ENCODE measurements at places on chromosomes 12 and 14. TPM values are rescaled to one million over a fixed set of nuclear protein-coding genes. Genes with fewer than 3 reads are reported as not detected.

GRCh38 chr14:52413729-52414408 is 99.8 kb downstream of the PTGER2 start:
- no peak for DNase-seq

DNA sequence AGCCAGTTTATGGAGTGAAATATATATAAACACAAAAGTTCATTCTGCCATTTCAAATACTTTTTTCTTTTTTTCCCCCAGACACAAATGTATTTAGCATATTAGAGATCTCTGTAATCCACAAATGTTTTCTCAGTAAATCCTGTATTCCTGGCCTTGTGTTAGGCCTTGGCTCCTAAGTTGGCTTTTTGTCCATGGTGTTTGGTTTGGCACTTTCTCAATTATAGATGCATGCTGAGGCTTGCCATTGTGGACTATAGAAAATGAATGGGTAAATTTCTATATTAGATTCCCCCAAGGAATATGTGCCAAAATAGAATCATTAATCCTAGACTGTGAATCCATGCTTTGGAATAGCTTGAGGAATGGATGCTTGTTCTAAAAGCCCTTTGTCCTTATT is 17.0 kb downstream of the RIC8B start:
- no peak for DNase-seq

GRCh38 chr12:68904351-68904962 is 28.5 kb downstream of the CPM start:
- no peak for DNase-seq

DNA sequence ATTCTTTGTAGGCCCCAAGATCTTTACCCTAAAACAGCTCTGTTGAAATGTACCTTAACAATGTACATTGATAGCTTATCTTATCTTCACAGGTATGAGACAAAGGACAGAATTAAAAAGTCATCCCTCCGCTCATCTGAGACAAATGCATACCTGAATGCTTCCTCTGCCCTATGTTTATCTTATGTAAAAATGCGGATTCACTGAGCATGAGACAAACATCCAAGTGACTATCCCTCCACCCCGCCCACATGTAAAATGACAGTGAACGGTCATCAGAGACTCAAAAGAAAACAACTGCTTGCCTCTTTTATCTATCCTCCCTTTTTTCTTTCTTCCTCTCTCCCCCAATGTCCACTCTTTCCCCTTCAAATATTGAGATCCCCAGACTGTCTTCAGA is 37.2 kb upstream of the ZNF740 start:
- no peak for DNase-seq

- no peak for DNase-seq
Measured at GRCh38 chr14:99157246-99157645, 114.8 kb downstream of the BCL11B start.

DNA sequence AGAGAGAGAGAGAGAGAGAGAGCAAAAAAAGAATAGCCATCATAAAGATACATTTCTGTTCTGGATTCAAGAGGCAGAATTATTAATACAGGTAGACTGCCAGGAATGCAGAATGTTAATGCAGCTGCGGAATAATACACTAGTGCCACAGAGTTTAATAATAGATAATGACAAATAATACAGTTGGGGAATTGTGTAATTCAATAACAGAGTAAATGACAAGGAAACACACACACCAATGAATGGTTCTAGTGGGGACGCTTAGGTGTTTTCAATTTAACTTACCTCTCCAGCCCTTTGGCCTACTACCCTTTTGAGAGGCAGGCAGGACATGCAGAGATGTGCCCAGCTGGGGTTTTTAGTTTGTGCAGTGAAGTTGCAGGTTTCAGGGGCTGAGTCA is 313.9 kb downstream of the NRXN3 start:
- no peak for DNase-seq

DNA sequence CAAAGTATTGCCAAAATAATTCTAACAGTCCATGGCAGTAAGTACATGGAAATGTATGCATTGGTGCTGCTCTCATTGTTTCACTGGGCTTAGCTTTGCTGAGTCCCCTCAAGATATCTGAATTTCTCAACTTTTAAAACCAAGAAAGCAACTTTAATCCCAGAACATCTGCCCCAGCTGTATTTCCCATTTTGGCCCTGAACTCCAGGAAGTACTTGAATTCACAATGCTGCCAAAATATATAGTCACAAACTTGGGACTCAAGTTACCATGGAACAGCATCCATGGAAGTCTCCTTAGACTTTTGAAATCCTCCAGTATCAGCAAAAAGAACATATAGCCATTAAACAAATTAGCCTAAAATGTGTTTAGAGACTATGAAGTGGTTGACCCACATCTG is 78.5 kb upstream of the FLRT2 start:
- no peak for DNase-seq

DNA sequence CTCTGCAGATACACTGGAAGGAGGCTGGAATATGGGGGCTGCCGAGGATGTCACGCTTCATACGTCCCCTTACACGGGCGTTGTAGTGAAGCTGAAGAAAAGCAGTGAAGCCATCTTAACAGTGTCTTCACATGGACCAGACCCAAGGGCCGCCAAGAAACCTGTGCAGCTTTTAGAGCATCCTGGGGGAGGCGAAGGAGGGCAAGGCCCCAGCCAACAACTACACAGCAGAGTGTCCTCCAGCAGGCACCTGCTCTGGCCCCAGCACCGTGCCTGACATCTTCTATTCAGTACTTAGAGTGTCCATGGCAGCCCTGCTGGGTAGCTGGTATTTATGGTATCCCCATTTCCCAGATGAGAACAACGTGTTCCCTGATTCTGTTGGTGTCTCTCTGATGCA is 48.9 kb upstream of the RIN3 start:
- DNase-seq: no peak

GRCh38 chr12:128402486-128403243 is 135.7 kb downstream of the TMEM132C start:
- no peak for DNase-seq

- DNase-seq: peak; percentile 73
Measured at GRCh38 chr14:105151838-105152793, 16.5 kb downstream of the JAG2 start.

DNA sequence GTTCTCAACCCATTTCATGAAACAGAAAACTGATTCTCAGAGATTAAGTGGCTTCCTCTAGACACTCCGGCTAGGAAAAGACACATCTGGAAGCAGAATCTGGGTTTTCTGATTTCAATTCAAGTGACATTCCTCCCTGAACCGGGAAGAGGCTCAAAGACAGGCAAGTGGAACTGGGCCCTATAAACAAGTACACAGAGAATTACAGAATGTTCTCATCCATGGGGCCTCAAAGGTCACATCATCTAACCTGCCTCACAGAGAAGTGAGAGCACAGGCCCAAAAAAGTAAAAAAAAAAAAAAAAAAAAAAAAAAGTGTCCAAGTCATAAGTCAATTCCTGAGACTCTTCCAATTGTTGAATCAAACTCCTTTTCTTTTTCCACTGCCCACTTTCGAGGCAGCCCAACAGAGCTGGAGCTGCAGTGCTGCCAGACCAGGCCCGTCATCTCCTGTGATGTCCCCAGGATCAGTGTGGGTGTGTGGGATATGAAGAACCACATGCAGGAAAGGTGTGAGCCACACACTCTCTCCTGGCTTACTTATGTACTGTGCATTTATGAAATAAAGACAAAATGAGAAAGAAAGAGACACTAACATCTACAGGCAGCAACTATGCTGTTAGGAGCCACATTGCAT is 2.8 kb upstream of the KRT1 start:
- DNase-seq: no peak

- DNase-seq: no peak
Measured at GRCh38 chr12:454833-455232, 4.9 kb upstream of the B4GALNT3 start.

DNA sequence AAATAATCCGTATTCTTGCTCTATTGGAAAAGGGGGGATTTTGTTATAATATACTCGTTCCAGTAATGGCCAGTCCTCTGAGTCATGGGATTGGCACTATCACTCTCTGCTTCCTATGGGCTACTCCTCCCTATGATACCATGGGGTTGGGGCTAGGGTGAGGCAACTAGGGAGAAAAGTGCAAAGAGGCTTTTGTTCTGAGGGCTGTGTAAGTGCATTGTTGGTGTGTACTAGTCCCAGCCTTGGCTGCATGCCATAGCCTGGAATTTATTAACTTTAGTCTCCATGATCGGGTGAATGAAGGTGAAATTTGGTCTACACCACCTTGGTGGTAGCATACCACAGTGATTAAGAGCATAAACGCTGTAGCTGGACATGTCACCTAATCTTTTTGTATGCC is 247.6 kb downstream of the RPAP3 start:
- no peak for DNase-seq

DNA sequence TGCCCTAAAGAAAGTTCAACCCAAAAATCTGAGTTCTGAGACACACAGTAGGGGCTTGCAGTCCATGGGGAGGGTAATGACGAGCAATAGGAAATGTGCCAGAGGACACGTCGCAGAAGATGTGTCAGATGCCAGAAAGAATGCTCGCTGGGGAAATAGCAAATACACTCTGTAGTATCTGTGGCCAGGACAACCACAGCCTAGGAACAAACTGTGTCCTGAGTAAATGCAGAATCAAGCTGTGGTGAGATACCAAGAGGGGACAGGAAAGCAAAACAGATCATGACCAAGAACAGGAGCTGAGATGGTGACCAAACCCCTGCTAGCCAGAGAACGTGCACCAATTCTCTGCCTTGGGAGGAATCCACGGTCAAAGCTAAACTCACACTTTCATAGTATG is 9.1 kb downstream of the CRACR2A start:
- DNase-seq: no peak

- no peak for DNase-seq
Measured at GRCh38 chr14:99968941-99969340, 96.3 kb upstream of the EVL start.

GRCh38 chr12:88577537-88577936 is 2.7 kb downstream of the KITLG start:
- no peak for DNase-seq

GRCh38 chr14:50086321-50086711 is 30.1 kb downstream of the VCPKMT start:
- no peak for DNase-seq

DNA sequence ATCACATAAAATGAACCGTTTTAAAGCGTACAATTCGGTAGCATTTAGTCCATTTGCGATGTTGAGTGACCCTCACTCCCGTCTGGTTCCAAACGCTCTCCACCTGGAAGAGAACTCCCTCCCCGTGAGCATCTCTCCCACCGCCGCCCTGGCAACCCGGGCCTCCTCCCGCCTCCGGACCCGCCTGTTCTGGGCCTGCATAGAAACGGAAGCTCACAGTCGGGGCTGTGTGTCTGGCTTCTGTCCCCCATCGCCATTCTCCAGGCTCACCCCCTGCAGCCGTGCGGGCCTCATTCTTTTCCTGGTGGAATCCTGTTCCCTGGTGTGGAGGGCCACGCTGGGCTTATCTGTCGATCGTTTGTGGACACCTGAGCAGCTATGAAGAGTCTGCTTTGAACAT is 17.3 kb downstream of the LRCOL1 start:
- DNase-seq: peak; percentile 28

DNA sequence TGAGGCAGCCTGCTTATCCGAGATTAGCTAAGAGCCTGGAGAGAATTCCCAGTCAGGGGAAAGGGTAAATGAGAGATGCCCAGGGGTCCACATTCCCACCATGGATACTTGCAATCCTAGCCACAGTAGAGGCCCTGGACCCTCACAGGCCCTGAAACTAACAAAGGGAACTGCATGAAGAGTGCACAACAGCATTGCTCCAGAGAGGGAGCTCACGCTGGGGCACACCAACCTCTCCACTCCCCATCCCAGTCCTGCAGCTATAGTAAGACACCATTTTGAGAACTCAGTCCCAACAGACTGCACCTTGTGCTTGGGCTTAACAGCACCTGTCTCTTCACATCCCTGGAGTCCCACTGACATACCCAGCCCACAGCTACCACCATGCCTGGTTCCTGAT is 30.5 kb downstream of the CEP83 start:
- no peak for DNase-seq

- no peak for DNase-seq
Measured at GRCh38 chr12:110776410-110776809, 33.7 kb upstream of the PPP1CC start.

- no peak for DNase-seq
Measured at GRCh38 chr14:54654605-54655004, 87.7 kb downstream of the SAMD4A start.

DNA sequence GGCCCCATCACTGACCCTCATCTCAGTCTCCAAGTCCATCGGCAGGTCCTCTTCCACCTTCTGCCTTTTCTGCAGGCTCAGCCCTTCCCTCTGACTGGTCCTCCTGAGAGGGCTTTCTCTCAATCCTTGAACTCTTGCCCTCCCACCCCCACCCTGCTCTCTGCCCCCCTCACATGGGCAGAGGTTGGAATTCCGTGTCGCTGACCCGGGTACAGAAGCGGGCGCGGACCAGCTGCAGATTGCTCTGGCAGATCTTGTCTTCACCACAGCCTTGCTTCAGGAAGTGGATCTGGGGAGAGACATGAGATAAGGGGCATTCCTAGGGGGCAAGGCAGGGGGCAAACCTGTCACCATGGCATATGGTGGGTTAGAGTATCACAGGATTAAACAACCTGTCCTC is 12.4 kb downstream of the ITGA7 start:
- DNase-seq: no peak

DNA sequence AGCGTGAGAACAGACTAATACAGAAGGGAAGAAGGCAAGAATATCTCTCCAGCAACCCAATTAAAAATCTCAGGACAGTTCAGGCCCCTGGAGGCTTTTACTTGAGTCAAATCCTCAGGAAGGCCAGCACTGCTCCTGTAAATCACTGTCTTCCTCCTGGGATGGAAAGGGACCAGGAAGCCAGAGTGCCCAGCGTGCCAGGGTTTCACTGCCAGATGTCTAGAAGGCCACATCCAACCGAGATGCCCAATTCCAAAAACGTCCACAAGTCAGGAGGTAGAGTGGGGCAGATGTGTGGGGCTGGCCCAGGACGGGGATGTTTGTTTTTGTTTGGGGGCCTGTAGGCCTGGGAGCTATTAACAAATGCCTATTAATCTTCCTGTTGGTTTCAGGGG is 332.0 kb downstream of the MED13L start:
- DNase-seq: no peak

- DNase-seq: peak; percentile 81
Measured at GRCh38 chr12:6647083-6647604, at the start of gene ACRBP. ACRBP (minus strand) TSS chr12:6647432; CDS start chr12:6647366, 66 bp downstream.

DNA sequence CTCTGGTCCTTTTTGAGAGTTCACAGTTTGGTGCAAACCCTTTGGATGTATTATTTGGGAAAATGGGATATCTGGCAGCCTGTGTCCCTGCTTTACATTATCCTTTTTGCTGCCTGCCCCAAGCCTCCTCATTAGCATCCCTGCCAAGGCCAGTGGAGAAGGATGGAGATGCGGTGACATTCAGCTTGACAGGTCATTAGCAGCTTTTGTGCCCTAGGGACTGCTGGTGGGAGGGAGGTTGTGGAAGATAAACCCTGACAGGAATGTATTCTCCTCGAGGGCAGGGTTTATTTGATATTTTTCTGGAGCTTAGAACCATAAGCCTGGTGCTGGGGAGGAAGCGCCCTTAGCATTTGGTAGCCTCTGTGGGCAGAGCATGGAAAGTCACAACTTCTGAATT is 49.3 kb downstream of the PTPN11 start:
- DNase-seq: no peak

- DNase-seq: no peak
Measured at GRCh38 chr14:72682188-72682587, 211.7 kb downstream of the DPF3 start.

GRCh38 chr12:71438670-71439361 is 782 bp upstream of the LGR5 start:
- no peak for DNase-seq

Gene OR11H12
- total RNA-seq: not detected

Gene CELA1
- not detected for total RNA-seq

Gene KRT8
- total RNA-seq: 1.3 TPM

Gene TPPP2
- total RNA-seq: 2.2 TPM

Gene RPS6KL1
- 23.0 TPM for total RNA-seq
